ENCODE measurements at places on chromosomes 13 and 19.

DNA sequence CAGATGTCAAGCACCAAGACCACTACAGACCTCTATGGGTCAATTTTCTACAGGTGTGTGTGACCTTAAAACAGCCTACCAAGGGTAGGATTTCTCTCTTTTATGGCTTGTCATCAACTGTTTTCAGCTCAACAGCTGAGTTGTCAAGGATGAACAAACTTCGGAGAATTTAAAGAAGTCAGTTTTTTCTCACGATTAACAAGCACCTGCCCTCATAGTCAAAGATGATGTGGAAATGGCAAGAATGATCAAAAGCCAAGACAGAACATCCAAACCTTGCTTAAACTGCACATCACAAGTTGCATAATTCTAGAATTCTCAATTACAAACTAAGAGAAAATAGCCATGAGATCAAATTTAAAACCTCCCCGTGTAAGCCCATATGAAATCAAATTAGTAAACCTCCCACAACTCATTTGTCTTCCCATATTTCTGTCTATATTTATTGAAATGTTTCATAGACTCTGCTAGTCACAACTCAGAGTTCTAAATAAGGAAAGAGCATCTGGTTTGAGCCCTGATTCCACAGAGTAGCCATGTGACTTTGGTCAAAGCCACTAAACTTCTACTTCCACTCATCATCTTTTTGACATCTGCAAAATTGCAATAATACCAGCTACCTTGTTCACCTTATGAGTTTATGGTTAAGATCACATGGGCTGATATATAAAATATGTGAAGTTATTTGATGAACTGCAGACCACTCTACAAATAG, 521.5 kb upstream of the HTR2A start:
- no peak for DNase-seq

GRCh38 chr13:18949970-18950369, 231.7 kb downstream of the TUBA3C start:
- DNase-seq = no peak

- DNase-seq = no peak
Measured at GRCh38 chr19:43582495-43582894, 6.9 kb downstream of the PINLYP start.

GRCh38 chr13:98401934-98402333, 175.0 kb downstream of the STK24 start:
- no peak for DNase-seq

DNA sequence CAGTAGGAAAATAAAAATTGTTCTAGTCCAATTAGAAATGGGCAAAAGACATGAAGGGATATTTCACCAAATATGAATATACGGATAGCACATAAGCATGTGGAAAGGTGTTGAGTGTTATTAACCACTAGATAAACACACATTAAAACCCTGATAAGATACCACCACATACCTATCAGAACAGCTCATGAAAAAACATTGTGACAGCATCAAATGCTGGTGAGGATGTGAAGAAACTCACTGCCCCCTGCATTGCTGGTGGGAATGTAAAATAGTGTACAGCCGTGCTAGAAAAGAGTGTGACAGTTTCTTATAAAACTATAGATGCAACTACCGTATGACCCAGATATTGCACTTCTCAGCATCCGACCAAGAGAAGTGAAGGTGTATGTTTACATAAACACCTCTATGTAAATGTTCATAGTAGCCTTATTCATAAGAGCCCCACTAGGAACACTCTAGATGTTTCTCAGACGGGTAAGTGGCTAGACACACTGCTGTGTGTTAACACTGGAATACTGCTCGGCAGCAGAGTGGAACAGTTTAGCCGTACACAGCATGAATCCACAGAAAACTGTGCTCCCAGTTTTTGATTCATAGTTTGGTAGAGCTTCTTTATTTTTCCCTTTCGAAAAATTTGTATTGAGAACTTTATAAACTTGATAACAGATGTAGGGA, 321.1 kb downstream of the MYO16 start:
- DNase-seq = no peak

DNA sequence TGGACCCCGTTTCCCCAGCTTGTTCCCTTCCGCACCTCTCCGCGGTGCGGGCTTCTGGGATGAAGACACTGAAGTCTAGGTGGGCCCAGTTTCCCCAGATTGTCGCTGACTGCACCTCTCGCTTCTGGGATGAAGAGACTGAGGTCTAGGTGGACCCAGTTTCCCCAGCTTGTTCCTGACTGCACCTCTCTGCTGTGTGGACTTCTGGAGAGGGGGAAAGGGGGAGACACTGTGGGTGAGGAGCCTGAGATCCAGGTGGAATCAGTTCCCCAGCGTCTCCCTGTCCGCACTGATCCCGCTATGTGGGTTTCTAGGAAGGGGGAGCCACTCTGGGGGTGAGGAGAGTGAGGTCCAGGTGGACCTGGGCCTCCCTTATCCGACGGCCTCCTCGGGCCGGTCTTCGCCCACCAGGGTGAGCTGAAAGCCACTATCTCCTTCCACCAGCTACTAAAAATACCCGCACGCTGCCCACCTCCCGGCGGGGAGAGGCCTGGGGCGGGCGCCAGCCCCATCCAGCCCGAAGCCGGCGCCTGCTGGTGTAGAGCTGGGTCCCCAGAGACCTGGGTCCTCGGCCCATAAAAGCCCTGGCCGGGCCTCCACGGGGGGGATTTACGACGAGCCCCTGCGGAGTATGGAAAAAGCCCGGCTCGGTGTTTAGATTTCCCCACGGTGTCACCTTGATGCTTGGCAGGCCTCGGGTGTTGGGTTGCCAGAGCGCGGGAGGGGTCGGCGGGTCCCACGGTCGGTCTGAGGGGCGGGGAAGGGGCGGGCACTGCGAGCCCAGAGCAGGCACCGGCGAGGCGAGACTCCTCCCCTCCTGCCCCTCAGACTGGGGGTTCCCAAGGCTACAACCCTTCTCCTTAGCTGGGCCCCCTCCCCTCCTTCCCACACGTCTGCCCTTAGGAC, 10.6 kb downstream of the FUT6 start:
- peak; percentile 42 for DNase-seq

- DNase-seq = no peak
Measured at GRCh38 chr13:61202042-61202441, 213.6 kb downstream of the PCDH20 start.

DNA sequence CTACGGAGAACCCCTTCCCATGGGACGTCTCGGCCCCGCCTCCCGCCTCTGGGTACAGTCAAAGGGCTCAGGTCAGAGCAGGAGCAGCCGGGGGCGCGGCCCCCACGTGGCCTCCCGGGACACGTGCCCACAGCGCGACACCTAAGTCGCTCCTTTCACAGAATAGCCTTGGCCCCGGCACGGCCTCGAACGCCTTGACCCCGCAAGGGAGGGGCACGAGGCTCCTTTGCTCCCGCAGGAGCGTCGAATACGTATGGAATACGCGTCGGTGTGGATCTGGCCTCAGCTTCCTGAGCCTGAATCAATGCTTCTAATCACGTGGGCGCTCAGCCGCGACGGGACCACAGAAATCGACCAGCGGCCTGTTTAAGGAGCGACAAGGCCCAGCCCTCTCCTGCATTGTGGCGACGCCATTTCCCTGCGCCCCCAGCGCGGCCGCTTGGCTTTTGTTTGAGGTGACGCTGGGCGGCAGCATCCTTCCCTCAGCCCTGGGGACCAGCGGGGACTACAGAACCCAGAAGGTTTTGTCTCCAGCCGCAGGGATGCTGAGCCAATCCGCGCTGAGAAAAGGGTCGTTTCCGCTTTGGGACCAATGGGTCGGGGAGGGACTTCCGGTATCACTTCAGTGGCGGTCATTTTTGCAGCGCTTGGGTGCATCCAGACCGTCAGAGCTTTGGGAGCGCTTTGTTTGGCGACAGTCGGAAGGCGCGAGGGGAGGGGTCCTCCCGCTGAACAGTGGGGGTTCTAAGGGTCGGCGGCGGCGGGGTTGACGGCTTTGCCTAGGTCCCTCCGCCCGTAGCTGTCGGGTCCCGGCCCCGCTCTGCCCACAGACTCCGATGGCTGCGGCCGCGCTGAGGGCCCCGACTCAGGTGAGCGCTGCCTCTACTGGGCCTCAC, at the start of gene ZIK1:
Gene ZIK1 (plus strand): TSS at position 625 of the 896 bp plus-strand sequence. CDS start 212 bp downstream, at position 837.
- DNase-seq = peak; percentile 77

DNA sequence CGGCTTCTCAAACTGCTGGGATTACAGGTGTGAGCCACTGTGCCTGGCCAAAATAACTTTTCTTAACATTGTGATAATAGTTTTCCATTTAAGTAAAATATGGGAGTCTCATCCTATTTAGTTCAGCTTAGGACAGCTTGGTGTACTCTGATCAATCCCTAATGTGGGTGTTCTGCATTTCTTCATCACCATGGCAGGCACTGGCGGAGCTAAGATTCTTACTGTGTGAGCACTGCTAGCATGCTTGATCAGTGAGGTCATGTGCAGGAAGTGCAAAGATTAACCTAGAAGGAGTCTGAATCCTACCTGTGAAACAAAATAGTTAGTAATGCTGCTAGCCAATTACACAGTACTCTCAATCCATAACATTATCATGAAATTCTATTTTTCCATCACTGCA, 1684.2 kb upstream of the SLC10A2 start:
- DNase-seq = no peak

- DNase-seq = no peak
Measured at GRCh38 chr19:38317104-38317612, 1.4 kb upstream of the YIF1B start.

DNA sequence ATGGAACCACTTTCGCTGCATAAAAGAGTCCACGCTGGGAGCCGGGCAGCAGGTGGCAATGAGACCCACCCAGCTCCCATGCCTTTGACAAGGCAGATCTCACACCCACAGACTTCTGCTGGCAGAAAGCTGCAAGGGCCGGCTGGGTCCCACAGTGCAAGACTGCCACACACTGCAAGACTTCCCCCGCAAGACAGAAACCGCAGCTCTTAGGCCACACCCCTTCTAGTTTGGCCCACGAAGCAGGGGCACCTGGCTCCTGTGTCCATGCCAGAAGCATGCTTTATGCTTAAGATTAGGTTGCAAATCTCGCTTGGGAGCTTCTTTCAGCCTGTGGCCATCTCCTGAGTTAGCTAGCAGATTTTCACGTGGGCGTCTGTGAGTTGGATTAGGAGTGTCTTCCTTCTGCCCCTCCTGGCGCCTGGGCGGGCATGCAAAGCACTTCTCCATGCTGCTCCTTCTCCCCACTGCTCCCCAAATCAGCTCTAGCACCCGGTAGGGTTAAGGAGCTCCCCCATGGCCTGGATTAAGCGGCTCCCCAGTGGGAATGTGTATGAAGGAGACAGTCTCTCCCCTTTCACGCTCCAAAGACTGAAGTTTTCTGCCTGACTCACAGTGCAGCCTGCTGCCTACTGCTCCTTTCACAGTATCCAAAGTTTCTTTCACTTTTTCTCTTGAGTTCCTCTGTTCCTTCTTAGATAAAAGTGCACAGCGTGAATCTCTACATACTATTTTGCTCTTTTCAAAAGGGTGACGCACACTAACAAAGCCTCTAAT, 17.7 kb downstream of the GPC6 start:
- no peak for DNase-seq

- DNase-seq = no peak
Measured at GRCh38 chr19:35077411-35078223, 36.1 kb downstream of the HPN start.

DNA sequence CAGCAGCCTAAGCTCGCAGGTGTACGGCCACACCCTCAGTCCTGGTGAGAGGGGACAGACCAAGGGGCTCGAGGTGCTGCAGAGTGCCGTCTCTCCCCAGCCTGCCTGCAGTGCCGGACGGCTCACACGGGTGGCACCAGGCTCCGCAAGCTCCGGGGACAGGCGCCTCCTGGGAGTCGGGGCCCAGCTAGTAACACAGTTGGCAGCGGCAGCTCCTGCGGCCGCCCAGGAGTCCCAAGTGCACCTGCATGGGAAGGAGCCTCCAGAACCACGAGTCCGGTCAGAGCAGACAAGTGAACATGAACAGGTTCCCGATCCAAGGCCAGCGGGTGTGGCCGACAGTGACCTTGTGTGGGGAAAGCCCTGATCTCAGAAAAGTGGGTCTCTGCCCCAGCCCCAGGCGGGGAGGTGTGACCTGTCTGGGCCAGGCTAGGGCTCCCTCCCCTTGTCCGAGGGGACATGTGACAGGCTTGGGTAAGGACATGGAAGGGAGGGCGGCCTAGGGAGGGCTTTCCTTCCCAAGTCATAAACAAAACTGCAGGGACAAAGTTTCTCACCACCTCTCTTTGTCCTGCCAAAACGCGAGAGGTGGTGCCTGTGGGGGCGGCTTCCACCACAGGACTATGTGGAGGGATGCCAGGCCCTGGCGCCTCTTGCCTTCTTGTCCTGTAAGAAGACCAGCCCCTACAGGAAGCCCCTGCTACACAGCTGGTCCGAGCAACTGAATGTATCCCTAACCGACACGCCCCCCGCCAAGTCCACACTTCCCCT, 46.5 kb downstream of the MLLT1 start:
- no peak for DNase-seq

DNA sequence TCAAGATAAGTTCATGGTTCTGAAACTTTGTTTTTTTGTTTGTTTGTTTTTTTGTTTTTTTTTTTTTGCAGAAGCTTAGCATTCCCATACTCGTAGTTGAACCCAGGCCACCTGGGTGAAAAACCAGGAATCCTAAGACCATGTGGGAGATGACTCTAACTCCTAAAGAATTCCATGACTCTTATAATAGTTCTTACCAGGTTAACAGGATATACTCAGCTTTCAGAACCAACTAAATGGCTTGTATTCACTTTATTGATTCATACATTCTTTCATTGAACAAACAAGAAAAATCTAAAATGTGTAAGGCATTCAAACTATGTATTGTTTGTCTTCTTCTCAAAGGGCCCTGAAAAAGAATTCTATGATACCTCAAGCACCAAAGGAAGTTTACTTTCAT, 40.5 kb upstream of the KLF5 start:
- no peak for DNase-seq

- no peak for DNase-seq
Measured at GRCh38 chr13:113119166-113119821, 3.3 kb upstream of the F10 start.

GRCh38 chr13:47845981-47846380, 155.1 kb downstream of the SUCLA2 start:
- DNase-seq = no peak

DNA sequence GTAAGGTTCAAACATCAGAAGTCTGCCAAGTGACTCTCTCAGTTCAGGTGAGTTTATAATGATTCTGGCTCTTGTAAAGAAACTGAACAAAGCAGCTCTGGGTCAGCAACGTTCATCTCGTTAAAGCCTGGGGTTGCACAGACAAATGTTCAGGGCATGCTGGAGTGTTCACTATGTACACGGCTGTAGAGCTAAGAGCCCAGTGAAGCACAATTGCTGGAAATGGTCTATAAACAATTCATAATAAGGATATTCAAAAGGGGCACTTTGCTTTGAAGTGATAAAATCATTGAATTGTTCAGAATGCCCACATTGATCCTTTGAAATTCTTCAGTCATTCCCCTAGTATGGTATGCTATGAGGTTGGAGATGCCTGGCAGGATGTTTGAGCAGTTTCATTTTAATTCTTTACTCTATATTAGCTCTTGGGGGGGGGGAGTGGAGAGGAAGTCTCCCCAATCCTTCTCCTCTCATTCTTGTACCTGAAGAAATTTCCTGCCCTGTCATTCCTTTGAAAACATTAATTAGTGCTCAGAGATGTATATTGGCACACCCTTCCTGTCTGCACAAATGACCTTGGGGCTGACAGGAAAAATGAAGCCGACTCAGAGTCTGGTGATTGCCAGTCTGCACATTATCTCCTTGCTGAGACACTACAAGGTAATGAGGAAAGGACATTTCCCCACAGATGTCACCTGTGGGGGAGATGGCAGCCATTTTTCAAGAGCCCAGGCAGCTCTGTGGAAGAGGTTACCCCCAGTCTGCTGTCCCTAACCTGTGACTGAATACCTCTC, 145.5 kb downstream of the DLEU7 start:
- no peak for DNase-seq

Data from stimulated activated CD4-positive, alpha-beta T cell treated with anti-CD3 and anti-CD28 coated beads, Interleukin-12 subunit alpha, Interleukin-12 subunit beta, amount 100 ng/mL, for 4 hours (primary cell).